ENCODE measurements at places on chromosomes 13 and 19.

DNA sequence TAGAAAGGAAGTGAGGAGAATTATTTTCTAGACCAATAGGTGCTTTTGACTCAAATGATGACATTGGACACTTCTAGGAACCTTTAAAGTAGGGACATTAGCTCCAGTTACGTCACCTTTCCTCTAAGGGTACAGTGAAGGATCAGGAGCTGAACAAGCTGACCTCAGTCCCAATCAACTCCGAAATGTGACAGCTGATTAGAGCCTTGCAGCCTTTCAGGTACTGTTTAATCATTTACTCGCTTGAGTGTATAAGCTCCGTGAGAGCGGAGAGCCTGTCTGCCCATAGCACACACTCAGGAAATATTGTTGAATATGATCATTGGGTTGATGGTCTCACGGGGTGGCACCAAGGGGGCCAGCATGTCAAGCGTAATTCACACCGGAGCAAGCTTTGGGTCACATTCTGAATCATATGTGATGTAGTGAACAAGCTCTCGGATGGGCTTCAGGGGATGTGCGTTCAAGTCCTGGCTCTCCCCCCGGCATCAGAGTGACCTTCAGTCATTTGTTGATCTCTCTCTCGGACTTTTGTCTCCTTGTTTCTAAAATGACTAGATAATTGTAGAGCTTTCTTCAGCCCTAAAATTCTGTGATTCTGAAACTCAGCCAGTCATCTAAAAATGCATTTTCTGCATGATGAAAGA is 141.9 kb downstream of the ZIC5 start:
- DNase-seq: no peak

- DNase-seq: no peak
Measured at GRCh38 chr13:108281901-108282300, 12.4 kb downstream of the TNFSF13B start.

- no peak for DNase-seq
Measured at GRCh38 chr13:73943137-73943964, 190.9 kb downstream of the KLF12 start.

GRCh38 chr13:30274083-30274482 is 33.3 kb downstream of the KATNAL1 start:
- DNase-seq: no peak

DNA sequence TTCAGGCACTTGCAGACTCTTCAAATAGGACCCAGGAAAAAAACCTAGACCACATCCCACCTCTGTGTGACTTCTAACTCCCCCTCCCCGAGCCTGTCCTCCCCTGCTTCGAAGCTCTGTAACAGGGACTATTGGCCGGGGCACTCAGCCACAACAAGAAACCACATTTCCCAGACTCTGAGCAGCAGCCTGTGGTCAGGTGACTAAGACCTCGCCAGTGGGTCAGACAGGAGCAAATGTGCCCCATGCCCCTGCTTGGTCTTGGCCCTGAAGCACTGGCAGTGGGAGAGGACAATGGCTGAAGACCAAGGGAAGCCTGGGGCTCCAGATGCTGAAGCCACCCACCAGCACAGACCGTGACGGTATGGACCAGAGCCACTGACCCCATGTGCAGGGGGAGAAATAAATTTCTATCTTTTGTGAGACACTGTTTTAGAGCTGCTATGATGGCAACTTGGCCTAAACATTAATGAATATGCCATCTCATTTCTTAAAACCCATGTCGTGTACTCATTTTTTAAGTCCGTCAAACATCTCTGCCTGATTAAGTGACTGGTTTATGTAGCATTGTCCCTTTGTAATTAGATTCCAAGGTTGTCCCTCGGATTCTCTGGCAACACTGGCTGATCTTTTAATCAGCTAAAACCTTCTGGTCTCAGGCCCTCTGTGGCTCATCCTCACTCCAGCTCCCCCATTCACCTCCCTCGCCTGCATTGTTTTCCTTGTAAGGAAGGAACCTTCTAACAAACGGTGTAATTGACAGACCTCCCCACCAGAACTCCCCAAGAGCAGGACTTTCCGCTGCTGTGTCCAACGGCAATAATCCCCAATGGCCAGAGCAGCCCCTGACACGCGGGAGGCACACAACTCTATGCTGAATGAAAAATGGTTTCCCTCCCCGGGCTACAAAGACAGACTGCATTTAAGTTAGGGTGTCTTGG is 98.4 kb downstream of the STK24 start:
- DNase-seq: no peak

DNA sequence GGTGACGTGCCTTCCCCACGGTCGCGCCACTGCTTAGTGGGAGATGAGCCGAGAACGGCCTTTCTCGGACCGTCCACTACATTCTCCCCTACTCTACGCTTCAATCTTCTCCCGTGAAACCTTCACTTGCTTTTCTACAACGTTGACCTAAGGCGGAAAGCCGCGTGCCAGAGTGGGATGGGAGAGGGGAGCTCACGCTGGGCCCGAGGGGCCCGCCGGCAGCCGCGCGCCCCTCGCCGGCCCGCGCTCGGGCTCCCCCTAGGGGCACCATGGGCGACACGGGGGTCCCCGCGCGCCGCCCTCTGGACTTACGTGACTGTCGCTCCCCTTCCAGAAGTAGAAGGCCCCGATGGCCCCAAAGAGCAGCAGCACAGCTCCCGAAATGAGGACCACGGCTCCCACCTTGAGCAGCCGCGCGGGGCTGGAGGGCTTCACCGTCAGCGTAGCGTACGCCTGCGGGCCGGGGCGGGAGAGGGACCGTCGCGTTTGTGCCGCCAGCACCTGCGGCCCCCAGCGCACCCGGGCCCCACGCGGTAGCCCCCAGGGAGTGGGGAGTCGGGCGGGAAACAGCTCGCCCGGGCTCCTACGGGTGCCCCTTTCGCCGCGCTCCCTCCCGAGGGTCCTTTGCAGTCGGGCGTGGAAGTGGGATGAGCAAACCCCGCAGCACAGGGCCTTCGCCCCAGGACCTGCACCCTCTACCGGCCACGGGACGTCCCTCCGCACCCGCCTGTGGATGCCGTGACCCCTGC is 727 bp downstream of the CNMD start:
- DNase-seq: peak; percentile 71
